GM23248 (cell line): ENCODE measurements at places on chromosomes 2 and 18.

DNA sequence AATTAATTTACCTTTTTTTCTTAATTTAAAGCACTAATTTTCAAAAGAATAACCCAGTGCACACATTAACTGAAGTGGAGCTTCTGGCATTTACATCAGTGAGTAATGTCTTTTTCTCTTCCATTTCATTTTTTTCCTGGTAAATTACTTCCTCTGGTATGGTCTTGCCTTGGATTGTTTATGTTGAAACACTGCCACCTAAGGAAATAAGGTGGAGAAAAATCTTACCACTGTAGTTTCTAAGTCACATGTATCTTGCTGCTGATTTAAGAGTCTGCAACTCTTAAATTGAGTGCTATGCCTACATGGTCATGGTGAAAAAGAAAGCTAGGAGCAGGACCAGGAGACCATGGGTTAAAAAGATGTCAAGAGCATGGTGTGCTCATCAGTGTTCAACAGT is 51.0 kb downstream of the TTC27 start:
- peak; percentile 33 for DNase-seq

DNA sequence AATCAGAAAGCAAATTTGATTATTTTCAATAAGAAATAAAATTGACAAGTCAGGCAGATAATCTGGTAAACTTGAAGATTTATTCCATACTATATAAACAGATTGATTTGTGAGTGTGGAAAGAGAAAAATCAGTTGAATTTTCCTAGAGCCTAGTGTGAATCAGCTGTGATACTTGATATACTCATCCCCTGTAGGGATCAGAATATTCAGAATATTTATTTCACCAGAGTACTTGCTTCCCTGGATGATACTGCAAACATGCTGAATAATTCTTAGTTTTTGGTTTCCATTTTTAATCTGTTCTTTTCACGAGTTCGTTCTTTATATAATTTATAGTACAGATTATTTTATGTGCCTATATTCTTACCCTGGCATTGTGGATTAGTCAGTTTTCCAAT is 142.8 kb downstream of the GALNT3 start:
- DNase-seq, result no peak

- DNase-seq, result peak; percentile 50
Observed at GRCh38 chr2:157420771-157421323, 23.0 kb downstream of the CYTIP start.

- no peak for DNase-seq
Observed at GRCh38 chr2:10885094-10885860, 26.5 kb upstream of the KCNF1 start.

- peak; percentile 57 for DNase-seq
Observed at GRCh38 chr18:35236571-35237363, 4.1 kb upstream of the ZNF397 start.

DNA sequence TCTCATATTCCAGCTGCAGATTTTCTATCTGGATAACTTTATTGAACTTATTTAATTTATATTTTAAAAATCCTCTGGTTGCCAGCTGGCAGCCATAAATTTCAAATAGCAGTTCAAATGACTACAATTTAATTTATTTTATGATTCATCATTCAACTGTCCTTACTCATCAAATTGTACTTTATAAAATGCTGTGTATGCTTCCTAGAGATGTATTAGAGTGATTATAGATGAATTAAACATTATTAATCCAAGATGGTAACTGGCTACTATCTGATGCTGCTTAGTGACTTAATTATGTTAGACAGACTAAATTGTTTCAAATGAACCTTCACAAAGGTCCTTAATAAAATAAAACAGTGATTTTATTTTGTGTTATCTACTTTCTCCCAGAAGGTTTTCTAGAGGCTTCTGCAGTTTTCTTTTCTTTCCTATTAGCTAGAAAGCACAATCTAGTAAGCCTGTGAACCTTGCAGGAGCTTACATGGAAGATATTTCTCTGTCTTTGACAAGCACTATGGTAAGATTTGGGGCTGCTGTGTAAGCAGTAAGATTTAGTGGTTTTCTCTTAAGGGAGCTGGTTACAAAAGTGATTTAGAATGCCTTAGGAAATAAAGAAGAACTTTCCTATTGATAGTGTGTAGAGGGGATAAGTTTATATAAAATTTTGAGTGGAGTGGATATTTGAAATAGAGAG is 322.3 kb downstream of the FSIP2 start:
- peak; percentile 4 for DNase-seq

DNA sequence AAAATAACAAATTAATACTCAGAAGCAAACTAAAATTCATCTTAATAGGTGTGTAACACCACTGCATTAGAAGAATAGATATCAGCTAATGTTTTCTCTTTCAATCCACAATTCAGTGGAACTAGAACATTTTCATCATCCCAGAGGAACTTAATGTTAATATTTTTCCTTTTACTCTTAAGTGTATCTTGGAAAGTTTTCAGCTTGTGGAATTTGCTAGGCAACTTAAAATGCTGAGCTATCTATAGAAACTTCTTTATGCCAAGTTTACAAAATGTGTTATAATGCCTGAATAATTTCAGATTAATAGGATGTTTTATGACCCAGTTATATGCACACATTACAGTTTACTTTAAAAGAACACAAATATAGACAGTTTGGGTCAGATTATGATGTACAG is 86.6 kb upstream of the FAM237A start:
- peak; percentile 36 for DNase-seq

DNA sequence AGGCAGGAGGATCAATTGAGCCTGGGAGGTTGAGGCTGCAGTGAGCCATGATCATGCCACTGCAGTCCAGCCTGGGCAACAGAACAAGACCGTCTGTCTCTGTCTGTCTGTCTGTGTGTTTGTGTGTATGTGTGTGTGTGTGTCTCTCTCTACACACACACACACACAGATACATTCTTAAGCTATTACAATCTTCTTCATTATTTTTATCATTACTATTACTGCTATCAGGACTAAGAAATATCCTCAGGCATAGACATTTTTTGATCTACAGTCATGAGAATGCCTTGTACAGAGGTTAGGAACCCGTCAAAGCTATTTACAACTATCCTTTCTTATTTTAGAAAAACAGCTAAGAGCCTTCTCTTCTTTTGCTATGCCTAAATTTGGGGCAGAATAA is 207.4 kb downstream of the NEDD4L start:
- DNase-seq, result no peak

DNA sequence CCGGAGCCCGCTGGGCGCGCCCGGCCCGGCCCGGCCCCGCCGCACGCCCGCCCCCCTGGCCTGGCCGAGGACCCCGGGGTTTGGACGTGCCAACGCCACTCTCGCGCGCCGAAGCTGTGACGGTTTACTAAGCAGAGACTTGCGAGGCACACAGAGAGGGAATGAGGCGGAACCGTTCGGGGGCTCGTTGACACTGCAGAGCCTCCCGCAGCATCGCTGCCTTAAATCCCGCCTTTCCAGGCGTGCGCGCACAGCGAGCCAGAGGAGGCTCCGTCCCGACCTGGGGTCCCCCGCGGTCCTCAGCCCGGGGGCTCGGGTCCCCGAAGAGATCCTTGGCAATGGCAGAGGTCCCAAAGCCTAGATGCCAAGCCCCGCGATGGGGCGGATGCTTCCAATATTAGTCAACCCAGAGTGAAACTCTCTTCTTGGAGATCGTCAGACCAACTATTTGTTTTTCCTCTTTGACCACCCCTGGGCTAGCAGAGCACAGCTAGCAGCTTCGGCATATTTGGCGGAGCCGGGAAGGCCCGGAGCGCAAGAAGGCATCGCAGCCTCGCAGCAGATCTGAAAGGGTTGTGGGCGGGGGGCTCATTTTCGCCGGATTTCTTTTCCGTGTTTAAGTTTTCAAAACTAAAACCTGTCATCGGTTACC is at the start of gene ZNF385B:
Gene ZNF385B (minus strand): TSS at position 197 of the 652 bp plus-strand sequence.
- DNase-seq, result peak; percentile 54

- DNase-seq, result no peak
Observed at GRCh38 chr2:224666951-224667553, 49.1 kb downstream of the CCDC195 start.

- peak; percentile 58 for DNase-seq
Observed at GRCh38 chr2:191401287-191401686, 156.1 kb downstream of the MYO1B start.

DNA sequence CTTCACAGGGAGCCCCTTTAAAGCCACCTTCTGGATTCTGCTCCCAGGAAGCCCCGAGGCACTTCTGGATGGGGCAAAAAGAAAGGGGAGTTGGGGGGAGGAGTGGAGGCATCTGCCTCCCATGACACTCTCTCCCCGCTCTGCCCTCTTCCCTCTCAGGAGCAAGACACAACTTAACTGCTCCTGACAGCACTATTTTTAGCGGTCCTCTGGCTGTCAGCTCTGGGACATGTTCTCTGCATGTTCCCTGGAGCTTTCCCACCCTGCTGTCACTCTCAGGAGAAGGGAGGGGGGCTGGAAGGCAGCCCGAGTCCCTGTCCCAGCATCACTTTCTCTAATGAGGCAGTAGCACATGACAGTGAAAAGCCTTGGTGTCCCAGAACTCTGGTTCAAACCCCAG is 32.3 kb downstream of the PLB1 start:
- DNase-seq, result no peak

DNA sequence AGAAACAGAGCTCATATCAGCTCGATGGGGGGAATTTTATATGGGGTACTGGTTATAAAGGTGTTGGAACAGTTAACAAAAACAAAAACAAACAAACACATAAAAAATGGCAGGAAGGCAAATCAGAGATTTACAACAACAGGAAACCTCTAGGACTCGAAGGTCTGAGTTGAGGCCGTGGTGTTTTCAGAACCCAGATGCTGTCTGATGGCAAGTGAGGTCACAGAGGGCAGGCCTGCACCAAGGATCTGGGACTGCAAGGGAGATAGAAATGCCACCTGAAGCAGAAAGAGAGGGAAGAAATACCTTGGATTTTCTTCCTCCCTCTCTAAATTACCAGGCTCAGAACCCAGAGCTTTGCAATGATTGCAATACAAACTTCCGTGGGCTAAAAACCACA is 429.5 kb downstream of the ZNF521 start:
- DNase-seq, result no peak

GRCh38 chr2:56211048-56211447 is 27.3 kb downstream of the CCDC85A start:
- no peak for DNase-seq

DNA sequence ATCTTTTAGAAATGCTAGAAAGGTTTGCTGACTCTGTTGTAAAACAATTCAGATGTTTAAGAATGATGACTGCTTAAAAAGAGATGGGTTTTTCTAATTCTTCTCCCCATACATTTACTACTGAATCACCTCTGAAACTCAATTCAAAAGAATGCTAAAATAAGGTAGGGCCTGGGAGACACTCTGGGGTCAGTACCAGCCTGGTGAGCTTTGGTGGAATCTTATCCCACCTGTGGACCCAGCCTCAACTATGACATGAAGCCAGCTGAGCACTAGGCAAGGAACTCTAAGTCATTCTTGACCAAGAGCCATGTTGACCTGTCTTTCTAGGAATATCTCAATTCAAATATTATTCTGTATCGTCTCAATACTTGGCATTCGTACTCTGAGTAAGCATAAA is 44.3 kb downstream of the IWS1 start:
- no peak for DNase-seq

GRCh38 chr2:219627103-219628100 is at the start of gene SLC4A3:
TSS of gene SLC4A3 (plus strand) at chr2:219627630. CDS start at chr2:219627993, 363 bp downstream.
- DNase-seq, result peak; percentile 67

GRCh38 chr2:26723991-26724750 is 31.6 kb downstream of the KCNK3 start:
- peak; percentile 94 for DNase-seq

GRCh38 chr2:101729521-101730190 is 32.1 kb downstream of the MAP4K4 start:
- DNase-seq, result no peak
